Central memory CD4-positive, alpha-beta T cell (primary cell): ENCODE measurements at places on chromosomes 4 and X.

DNA sequence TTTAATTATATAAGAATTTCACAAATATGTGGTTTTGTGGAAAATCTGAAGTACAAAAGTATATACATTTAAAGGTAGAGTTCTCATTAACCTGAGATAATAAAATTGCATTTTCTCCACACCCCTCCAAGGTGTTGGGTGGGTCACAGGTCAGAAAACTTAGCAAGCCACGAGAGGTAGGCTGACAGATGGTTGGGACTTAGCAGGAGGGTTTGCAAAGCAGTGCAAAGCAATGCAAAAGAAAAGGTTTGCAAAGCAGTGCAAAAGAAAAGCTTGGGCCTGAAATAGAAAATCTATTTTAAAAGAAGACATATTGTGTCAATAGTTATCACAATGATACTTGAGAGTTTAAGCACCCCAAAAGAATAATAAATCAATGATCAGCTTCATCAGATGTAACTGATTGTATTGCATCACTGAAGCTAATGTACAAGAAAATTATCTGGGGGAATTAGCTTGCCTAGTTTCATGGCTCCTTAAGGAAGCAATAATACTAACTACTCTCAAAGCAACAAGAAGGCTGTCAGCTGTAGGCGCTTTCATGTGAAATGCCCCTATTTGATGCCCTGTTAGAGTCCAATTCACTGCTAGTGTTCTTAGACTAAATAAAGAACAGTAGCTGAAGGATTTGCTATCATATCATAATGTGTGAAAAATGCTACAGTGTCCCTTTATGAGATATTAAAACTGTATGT lies 319.5 kb downstream of the KCNIP4 start:
- DNase-seq: no peak

GRCh38 chrX:148867596-148867995 lies 367.2 kb downstream of the AFF2 start:
- DNase-seq: no peak

- no peak for DNase-seq
These were observed 15.1 kb upstream of the REPS2 start for GRCh38 chrX:16931371-16931770.

DNA sequence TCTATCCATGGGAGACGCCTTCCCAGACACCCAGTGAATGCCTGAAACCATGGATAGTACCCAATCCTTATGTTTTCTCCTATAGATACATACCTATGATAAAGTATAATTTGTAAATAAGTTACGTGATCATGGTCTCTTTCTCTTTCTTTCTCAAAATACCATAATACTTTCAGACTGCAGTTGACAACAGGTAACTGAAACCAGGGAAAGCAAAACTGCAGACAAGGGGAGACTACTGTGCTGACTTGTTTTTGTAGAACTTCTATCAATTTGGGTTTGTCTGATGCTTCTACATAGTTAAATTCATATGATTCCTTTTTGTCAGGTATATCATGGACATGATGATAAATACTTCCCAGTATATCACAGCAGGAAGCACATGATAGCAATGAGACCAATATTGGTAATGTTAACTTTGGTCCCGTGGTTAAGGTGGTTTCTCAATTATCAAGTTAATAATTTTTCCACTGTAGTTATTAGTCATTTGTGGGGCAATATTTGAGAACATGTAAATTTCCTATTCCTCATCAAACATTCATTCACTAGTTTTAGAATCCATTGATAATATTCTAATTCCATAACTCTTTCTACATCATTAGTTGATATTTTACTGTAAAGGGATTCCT lies 298.0 kb upstream of the TET2 start:
- no peak for DNase-seq

DNA sequence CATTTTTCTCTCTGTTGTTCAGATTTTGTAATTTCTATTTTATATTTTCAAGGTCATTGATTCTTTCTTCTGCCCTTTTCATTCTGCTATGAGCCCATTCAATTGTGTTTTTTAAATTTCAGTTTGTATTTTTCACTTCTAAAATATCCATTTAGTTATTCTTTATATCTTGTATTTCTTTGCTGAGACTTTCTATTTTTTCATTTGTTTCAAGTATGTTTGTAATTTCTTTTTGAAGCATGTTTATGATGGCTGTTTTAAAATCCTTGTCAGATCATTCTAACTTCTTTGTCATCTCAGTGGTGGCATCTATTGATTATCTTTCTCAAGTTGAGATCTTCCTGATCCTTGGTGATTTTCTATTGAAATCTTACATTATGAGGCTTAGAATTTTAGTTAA lies 157.2 kb upstream of the USP9X start:
- no peak for DNase-seq

DNA sequence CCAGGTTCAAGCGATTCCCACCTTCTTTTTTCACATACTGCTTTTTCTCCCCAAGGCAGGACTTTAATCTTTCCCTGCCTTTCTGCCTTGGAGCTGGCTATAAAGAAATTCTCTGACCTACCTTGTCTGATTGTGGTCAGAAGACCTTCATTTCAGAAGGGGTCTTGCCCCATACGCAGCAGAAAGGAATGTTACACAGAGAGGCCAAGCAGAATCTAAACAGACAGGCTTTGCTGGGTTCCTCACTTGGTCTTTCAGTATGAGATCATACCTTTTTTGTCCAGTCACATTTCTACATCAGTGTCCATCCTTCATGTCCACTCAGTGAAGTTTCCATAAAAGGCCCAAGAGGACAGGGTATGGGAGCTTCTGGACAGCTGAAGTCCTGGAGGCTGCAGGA lies 108.3 kb upstream of the RBPJ start:
- DNase-seq: no peak

GRCh38 chr4:42906891-42907759 lies 14.6 kb downstream of the GRXCR1 start:
- DNase-seq: no peak

GRCh38 chr4:90958256-90958895 lies 831.2 kb downstream of the CCSER1 start:
- DNase-seq: no peak

DNA sequence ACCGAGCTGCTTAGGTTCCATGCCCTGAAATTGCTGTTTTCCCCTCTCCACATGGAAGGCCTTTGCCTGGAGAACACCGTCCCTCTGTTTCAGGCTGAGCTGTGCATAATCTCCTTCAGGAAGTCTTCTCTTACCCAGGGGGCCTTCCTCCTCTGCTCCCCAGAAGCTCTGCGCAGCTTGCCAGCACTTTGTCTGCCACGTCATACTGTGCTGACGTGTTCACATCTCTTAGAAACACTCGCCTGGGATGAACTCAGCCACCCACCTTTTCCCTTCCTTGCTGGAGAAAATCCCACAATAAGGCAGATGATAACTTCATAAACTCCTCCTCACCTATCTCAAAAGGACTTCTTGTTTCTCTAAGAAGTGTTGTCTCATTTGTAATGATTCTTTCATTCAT lies 110.7 kb downstream of the ARHGAP10 start:
- no peak for DNase-seq

DNA sequence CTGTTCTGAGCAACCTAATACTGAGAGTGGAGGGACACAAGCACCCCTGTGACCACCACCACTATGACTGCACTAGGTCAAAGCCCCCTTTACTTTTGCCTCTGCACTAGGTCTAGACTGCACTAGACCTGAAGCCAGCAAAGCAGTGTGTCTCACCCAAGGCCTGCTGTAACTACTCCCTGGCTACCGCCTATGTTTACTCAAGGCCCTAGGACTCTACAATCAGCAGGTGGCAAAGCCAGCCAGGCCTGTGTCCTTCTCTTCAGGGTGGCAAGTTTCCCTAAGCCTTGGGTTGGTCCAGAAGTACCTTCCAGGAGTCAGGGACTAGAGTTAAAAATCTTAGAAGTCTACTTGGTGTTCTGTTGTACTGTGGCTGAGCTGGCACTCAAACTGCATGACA lies 15.9 kb downstream of the RAB33B start:
- DNase-seq: no peak

DNA sequence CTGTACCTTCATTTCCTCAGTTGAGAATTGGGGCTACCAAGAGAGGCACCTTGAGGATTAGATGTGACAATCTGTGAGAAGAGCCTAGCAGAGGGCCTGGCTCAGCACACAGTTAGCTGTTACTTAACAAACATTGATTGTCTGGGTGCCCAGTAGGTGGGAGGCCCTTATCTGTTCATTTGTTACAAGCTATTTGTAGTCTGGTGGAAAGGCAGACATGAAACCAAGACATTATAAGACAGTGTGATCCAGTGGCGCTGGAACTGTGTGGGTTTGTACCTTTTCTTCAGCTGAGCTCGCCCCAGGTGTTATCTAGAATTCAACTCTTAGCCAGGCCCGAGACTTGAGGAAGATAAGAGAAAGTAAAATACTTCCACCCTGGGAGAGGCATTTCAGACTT lies 16.9 kb downstream of the AKAP4 start:
- no peak for DNase-seq

DNA sequence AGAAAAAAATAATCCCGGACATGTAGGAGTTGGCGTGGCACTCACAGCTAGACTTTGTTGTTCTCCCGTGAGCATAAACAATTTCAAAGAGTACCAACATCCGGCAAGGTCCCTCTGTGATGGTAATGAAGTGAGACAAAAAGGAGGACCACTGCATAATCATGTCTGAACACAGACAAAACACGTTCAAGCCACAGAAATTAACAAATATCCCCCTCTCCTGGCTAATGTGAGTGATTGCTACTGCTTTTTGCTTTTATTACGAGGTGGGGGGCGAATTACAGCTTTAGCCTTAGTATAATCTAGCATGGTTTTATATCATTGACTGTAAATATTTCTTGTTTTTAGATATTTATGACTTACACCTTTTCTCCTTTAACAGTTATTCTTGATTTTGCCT lies 118.5 kb downstream of the PLS3 start:
- DNase-seq: no peak

DNA sequence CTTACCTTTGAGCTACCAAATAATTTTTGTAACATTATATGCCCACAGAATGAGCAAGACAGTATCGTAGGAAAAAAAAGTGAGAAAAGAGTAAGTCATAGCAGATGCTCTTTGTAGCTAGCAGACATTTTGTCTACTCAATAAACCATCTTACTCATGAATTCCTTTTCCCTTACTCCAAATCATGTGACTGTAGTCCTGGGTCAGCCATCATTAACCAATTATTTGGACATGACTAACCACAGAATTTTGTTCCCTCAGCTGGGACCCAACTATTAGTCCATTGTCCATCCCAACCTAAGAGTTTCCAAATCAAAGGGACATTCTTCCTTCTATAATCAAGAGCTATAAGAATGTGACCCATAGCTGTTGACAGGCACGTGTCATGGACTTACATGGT lies 11.4 kb downstream of the UBE2D3 start:
- no peak for DNase-seq

DNA sequence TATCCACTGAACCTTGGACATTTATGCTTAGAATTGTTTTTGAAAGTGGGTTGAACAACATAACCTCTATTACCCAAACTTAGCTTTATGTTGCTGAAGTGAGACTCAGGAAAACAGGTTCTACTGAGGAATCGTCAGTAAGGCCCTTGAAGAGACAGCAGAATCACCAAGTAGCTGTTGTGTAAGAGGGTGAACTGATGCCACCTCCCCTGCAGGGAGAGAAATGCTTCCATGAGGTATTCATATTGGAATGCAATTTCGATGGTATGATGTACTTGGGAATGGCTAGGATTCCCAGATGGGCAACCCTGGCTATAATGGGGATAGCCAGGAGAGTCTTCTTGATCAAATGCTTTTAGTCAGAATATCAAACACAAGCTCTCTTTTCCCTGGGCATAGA lies 4.1 kb upstream of the SCRG1 start:
- no peak for DNase-seq

DNA sequence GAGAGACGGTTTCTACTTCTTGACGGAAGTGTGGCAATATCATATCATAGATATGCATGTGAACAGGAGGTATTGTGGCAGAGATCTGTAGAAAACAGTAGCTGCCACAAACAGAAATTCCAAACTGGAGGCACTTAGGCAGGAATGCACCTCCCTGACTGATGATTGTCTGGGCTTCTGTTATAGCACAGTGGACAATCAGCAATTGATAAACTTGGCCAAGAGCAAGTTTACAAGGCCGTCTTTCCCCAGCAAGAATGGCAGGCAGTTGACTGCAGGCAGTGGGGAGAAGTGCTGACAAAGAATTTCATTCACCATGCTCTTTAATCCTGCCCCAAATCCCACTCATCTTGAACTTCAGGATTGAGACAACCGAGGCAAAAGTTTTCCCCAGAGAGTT lies 114.4 kb upstream of the STOX2 start:
- DNase-seq: no peak

DNA sequence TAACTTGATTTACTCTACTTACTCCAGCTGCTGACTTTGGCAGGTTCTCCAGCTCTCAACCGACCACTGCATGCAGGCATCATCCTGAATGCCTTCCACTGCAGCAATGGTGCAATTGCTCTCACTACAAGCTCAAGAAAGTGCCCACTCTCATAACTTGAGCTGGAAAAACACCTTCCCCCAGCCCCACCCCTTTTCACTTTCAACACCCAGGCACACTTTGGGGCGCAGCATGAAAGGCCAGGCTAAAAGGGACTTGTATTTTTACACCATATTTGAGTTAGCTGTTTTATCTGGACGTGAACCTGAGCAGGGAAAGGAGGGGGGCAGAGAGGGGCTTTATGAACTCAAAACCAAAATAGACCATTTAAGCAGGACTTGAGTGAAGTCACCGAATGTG lies 274.5 kb downstream of the RAB28 start:
- no peak for DNase-seq

- DNase-seq: no peak
These were observed 66.8 kb upstream of the UCP1 start for GRCh38 chr4:140635606-140636005.

- DNase-seq: no peak
These were observed 94.1 kb downstream of the BCOR start for GRCh38 chrX:40003428-40004245.

DNA sequence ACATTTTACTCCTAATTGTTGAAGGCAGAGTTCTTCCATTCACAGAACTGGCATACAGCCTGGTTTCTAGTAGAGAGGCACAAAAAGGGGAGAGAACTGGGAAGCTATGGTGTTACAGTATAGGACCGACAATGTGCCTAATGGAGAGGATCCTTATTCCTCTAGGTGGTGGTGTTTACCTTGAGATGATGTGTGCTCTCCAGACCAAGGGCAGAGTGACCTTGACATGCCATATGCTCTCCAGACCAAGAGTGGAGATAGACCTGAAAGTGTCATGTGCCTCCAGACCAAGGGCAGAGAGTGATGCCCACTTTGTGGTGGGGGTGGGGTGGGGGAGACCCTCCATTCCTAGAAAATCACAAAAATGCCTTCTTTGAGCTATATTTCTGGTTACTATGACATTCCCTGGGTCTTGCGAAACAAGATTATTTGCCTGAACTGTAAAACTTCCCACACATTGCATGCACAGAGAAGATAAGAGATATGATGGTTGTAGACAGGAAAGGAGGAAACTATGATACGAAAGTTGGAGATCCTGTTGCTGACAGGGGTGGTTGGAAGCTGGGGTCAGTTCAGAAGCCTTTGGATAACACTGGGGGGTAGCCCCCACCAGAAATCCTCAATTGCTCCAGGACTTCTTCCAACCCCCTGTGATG lies 119.7 kb downstream of the TEX13C start:
- no peak for DNase-seq

DNA sequence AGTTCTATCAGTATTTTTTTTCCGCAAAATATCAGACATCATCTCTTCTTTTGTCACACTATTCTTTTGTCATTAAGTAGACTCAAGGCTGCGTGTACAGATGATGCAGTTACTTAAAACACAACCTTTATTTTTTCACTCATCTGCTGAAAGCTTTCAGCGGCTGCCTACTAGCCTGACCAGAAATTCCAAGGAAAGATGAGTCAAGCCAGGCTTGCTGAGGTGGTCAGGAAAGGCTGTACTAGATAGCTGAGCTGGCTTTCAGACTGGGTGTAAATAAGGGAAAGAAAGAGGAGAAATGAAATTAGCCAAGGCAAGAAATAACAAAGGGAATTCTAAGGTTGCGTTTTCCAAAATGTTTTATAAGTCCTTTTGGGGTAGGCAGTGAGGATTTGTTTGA lies 17.9 kb downstream of the STK26 start:
- no peak for DNase-seq
